ENCODE measurements at places on chromosomes 5 and 9.

DNA sequence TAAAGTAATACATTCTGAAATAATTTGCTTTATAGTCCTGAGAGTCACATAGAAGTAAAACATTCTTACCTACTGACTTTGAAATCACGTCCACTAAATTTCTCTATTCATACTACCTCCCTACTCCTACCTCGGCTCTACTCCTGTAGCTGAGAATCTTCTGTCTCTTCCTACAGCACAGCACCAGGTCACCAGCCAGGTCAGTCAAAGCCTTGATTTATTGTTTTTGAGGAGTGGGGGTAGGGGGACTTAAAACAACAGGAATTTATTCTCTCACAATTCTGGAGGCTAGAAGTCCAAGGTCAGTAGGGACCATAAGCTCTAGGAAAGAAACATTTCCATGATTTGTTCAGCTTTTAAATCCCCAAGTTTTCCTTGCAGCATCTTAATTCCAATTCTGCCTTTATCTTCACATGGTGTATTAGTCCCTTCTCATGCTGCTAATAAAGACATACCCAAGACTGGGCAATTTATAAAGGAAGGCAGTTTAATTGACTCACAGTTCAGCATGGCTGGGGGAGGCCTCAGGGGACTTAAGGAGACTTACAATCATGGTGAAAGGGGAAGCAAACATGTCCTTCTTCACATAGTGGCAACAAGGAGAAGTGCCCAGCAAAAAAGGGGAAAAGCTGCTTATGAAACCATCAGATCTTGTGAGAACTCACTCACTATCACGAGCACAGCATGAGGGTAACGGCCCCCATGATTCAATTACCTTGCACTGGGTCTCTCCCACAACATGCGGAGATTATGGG, 49.6 kb upstream of the CCNG1 start:
- no peak for DNase-seq

DNA sequence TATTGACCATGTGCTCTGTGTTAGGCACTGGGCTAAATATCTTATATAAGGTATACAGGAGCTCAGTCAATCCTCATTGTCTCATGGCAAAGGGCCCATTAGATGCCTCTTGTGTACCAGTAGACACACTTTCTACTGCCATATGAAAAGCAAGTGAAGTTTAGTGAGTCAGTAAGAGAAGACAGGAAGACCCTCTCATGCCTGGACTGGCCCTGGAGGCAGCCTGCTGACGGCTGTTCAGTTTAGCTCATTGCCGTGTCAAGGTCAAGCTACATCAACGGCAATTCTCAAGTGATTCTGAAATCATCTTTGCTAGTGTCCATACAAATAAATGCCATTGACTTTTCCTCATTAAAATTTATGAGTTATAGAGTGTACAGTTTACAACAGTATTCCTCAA, 237.9 kb downstream of the IRX1 start:
- DNase-seq = no peak

DNA sequence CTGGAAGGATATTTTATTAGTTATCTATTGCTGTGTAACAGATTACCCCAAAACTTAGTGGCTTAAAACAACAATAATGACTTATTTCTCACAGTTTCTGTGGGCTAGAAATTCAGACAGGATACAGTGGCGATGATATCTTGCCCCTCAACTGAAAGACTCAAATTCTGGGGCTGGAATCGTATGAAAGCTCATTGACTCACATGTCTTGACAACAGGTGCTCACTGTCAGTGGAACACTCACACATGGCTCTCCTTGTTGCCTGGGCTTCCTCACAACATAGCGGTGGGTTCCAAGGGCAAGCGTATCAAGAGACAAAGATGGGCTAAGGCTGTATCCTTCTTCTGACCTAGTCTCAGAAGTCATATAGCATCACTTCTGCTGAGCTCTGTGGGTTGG, 3.7 kb upstream of the GNPDA1 start:
- DNase-seq = no peak

DNA sequence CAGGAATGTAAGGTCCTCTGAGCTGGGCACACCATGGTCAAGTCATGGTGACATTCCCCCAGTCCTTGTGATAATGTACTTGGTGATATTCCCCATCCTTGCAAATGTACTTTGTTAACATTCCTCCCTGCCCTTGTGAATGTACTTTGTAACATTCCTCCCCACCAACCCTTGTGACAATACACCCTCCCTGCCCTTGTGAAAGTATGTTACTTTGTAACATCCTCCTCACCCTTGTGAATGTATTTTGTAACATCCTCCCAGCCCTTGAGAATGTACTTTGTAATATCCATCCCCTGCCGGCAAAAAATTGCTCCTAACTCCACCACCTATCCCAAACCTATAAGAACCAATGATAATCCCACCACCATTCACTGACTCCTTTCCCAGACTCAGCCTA, 53.3 kb downstream of the RAPGEF6 start:
- no peak for DNase-seq

- DNase-seq = no peak
Observed at GRCh38 chr5:72464071-72464470, 43.1 kb downstream of the ZNF366 start.

- no peak for DNase-seq
Observed at GRCh38 chr5:110625376-110625999, 101.0 kb downstream of the TMEM232 start.

DNA sequence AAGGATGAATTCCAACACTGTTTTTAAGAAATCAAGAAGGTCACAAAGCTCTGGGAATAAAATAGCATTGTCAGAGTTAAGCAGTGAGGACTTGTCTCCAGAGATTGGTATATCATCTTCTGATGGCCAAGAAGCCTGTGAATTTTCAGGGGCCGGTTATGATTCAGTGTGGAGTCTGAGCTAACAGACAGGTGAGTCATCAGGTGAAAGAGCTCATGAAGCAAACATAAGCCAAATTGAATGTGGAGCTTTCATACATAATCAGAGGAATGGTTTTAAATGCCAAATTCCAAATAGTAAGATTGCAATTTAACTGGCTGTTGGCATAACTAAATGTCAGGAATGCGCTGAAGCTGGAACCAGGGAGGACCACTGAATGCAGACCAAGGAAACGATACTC, 494.2 kb downstream of the MTRR start:
- no peak for DNase-seq

DNA sequence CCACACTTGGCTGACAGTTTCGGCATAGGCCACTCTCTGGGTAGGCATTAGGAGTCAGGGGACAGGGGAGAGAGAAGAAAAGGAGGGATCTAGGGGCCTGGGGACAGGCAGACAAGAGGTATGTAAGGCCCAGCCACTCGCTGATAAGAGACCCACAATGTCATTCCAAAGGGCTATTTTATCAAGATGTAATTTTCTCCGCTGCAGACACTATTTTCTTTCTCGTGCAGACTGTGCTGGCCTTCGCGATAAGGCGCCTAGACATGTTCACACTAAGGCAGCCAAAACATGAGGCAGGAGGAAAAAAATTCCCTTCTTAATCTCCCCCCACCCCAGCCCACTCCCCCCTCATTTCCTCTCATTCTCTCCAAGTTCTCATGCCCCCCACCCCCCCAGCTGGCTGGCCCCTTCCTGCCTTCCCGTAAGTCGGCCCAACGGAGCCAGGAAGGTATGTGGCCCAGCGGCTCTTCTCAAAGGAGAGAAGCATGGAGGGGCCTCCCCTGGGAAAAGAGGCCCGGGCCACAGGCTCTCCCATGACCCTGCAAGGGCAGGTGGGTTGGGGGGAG, 44.9 kb upstream of the SYNPO start:
- DNase-seq = no peak

- DNase-seq = no peak
Observed at GRCh38 chr5:148760945-148761638, 65.3 kb upstream of the ADRB2 start.

- no peak for DNase-seq
Observed at GRCh38 chr9:5144217-5144616, 41.2 kb downstream of the INSL6 start.

DNA sequence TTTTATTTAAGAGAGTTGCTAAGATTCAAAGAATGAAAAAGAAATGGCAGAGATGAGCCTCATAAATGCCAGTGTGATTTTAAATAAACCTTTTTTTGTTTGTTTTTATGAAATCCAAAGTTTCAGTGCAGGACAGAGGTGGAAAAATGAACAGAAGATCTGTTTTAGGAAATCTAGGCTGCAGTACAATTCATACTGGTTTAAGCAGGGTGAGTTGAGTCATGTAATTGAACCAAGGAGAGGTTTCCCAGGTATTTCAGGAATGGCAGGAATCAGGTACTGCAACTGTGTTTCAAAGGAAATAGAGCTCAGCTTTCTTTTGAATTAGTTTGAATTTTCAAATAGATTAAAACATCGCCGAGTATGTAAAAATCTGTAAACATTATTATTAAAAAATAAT, 3.0 kb upstream of the ANKRD31 start:
- no peak for DNase-seq

DNA sequence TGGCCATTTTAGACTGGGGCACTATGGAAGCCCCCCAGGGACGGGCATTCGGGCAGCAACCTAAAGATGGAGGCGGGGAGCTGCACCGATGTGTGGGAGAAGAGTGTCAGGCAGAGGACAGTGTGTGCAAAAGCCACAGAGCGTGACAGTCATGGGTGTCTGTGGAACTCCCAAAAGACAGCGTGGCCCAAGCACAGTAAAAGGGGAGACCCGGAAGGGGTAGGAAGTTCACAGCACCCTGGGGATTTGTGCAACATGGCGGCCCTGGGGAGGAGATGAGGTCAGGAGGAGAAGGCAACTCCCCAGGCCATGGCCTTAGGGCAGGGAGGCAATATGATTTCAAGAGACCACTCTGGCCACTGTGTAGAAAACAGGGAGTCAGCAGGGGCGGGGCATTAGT, 38.9 kb upstream of the FGF1 start:
- no peak for DNase-seq

DNA sequence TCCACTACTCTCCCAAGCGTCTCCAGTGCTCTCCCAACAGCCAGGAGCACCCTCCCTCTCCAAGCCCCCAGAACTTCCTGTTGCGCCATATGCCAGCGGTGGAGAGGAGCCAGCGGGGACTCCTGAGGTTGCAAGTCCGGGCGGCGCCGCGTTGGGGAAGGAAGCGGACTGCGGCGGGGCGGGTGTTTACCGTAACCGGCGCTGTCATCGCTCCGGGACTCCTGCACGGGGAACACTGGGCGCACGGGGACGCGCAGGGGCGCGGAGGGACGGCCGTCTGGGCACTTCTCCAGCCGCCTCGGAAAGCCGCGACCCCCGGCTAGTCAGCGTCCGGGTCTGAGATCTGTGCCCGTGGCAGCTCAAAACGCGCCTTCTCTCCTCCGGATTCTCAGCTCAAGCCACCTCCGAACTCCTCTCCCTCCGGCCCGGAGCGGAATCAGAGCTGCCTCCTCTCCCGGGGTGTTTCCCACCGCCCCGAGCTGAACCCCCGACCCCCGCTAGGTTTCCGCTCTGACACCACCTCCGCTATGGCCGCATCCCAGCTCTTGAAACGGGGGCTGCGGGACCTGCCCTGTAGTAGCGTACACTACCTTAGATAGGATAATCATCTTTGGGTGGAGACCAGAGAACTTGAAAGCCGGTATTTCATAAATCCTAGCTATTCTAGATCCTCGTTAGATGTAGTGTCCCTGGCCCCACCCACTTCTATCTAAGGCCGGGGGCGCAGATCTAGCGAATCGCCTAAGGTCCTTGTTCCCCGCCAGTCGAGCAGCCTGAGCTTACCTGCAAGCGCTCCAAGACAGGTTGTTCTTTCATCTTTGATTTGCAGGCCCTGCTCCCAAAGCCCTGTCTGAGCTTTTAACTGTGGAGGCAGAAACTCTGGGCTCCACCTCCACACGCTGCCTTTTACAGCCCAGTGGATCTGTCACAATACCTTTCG, at the start of gene TRPM6:
Gene TRPM6 (minus strand): TSS at position 881 of the 940 bp plus-strand sequence. CDS start 65 bp downstream, at position 816.
- no peak for DNase-seq

- no peak for DNase-seq
Observed at GRCh38 chr5:111933086-111933485, 176.1 kb upstream of the NREP start.

GRCh38 chr9:36037549-36038122, 923 bp downstream of the RECK start:
- no peak for DNase-seq

GRCh38 chr5:158998793-158999325, 100.9 kb downstream of the EBF1 start:
- DNase-seq = no peak

- no peak for DNase-seq
Observed at GRCh38 chr9:25917731-25918362, 239.6 kb upstream of the TUSC1 start.

- DNase-seq = no peak
Observed at GRCh38 chr5:78286290-78286689, 8.2 kb downstream of the AP3B1 start.

DNA sequence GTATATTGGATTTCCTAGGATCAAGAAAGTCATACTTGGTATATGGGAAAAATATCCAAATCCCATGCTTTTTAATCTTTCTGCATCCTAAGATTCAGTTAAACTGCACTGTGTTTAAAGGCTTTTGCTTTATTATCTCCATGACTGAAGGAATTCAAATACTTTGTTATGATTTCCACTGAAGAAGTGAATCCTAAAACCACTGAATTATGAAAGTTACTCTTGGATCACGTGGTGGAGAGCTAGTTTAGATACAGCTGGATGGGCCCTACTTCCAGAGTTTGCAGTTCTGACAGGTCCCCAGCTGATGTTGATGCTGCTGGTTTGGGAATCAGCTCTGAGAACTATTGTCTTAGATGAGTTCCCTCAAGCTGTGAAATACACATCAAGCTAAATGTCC, 5.0 kb downstream of the DAB2 start:
- no peak for DNase-seq

DNA sequence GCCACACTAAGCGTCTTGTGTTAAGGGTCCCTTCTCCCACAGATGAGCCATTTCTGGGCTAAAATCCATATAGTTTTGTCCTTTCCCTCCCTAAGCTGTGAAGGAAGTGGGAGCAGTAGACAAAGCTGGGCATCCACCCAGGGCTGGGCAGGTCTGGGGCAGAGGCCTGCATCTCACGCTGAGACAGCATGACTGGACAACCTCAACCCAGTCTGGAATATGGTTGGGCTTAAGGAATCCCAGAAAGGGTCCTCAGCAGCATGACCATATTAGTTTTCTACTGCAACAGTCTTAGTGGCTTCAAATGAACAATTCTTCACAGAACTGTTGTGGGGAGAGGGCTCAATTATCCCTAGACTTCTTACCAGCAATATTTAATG, 173.8 kb downstream of the AUH start:
- no peak for DNase-seq

DNA sequence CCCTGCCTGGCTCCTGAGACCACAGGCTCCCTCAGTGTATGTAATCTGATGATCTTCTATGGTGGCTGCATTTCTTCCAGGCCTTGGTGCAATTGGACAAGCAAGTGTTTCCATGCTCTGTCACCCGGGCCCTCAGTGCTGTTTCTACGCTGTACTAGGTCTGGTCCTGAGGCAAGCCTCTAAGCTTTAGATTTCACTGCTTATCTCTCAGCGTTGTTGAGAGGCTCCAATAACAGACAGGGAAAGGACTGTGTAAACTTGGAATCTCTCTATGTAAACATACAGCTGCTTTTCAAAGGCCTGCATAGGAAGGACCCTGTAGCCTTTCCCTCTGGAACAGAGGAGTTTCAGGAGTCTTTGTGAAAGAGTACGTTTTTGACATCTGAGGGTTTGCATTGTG, 38.6 kb upstream of the NFIB start:
- no peak for DNase-seq

Data from activated CD8-positive, alpha-beta memory T cell treated with anti-CD3 and anti-CD28 coated beads for 1 hour (primary cell).